ENCODE measurements at places on chromosomes 7 and 10. TPM values are rescaled to one million over a fixed set of nuclear protein-coding genes. Genes with fewer than 3 reads are reported as not detected.

The PHYH gene
- 9.0 TPM for total RNA-seq

The FAM131B gene
- total RNA-seq, result 0.93 TPM

The LIPM gene
- not detected for total RNA-seq

The FOXL3 gene
- not detected for total RNA-seq

The DKK1 gene
- 220 TPM for total RNA-seq

The NOLC1 gene
- total RNA-seq, result 75.4 TPM

The ZKSCAN5 gene
- total RNA-seq, result 13.6 TPM

The ZPBP gene
- total RNA-seq, result not detected

The SLC29A4 gene
- 1.9 TPM for total RNA-seq

The SOSTDC1 gene
- total RNA-seq, result not detected

The TMEM270 gene
- total RNA-seq, result not detected

The CYP2C19 gene
- not detected for total RNA-seq

The MRC1 gene
- total RNA-seq, result 16.2 TPM

The HOXA5 gene
- total RNA-seq, result 12.7 TPM

The PTF1A gene
- total RNA-seq, result not detected

The PTN gene
- 0.27 TPM for total RNA-seq

The LIPJ gene
- not detected for total RNA-seq

The ZNF736 gene
- 11.7 TPM for total RNA-seq

Data from thoracic aorta endothelial cell (primary cell).